Putamen (tissue), 1 donor: ENCODE measurements at places on chromosomes 16 and 17.

DNA sequence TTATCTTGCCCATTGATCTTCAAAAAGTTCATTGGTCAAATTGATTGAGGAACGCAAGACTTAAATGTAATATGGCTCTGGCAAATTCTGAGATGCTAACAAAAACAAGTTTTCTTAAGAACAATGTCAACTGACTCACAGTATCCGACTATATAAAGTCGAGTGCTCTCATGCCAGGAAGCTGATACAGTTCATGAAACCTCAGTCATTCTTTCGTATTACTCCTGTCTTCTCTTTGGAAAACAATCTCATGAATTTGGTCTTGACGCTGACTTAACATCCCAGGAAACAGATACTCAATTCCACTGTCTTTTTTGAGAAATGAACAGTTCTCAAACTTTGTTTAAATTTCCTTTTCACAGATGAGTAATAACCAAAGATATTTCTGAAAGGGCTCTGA lies 704.9 kb downstream of the MAF start:
- no peak for DNase-seq

DNA sequence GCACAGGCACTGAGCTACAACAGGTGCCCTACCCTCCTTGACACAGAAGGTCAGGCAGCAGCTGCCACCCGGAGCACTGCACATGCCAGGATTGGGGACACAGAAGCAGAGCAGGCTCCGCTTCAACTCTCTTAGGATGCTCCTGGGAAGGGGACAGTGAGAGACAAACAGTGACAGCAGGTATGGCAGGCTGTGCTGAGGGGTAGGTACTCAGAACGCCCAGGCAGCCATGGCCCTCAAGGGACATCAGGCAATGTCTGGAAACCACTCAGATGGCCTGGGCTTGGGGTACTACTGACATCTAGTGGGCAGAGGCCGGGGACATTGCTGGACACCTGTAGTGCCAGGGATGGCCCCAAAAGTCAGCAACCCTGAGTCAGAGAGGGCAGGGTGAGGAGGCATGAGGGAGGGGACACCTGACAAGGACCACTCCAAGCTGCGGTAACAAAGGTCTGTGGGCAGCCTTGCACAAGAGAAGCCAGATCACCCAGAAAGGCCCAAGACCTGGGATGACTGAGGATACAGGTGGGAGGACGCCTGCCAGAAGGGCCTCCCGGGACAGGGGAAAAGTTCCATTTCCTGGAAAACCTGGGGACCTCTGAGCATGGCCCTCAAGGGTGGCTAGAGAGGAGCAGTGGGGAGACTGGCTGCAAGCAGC lies 21.2 kb downstream of the PEMT start:
- DNase-seq = no peak

DNA sequence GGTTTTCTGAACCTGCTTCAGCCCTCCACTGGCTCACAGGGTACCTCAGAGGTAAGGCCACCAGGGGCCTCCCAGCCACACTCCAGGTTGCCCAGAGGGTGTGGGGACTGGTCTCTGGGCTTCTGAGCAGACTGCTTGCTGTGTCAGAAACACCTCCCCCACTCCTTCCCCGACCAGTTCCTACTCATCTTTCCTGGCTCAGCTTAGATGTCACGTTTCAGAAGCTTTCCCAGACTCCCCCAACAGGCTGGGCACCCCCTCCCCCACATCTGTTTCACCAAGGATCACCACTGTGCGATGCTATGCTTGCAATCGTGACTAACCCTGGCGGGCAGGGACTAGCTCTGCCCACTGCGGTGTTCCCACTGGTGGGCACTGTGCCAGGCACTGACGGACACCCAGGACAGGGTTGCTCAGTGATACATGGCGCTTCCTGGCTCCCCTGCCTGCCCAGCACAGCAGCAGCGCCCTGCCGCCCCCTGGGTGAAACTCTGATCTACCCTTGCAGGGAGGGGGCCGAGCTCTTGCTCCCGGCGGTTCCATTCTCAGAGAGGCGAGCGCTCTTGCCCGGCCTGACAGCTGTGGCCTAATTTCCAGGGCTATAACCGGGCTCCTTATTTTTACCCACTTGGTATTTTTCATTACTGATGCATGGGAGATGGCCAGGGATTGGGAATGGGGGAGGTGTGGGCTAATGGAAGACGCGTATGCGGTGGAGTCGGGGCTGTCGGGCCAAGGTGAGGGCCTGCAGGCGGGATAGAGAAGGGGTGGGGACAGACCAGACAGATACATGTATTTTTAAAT lies 29.4 kb upstream of the MTSS2 start:
- no peak for DNase-seq

GRCh38 chr17:39508987-39509386 lies 47.7 kb downstream of the CDK12 start:
- DNase-seq = no peak

DNA sequence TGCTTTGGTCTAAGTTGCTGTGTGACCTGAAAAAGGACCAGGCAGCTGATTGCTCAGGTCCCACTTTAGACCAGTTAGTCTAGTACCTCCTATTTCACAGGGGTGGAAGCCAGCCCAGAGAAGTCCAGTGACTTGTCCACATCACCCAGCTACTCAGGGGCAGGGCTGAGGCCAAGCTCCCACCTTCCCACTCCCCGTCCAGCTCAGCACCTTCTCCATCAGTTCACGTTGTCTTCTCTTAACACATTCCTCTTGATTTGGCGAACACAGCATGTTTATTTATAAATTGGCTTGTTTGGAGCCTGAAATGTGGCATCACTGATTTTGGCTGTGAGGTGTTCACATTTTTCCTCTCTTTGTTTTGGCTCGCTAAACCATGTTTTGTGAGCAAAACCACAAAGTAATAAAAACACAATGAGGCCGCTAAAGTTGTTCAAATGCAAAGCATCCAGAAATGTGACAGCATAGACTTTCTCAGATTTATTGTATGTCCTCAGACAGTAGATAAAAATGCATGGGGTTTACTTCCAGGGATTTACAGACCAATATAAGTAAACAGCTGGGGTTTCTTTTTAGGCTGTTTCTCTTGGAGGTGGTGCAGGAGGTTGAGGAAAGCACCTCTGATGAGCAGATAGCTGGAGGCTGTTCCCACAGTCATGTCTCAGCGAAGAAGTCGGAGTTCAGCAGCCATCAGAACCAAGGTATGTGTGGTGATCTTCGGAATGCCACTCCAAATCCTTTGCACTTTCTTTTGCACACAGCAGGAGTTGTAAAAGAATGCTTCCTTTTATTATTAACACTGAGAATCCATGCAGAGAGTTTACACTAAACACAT lies 88.4 kb downstream of the PLXDC1 start:
- DNase-seq = no peak

GRCh38 chr16:66660422-66661209 lies 35.9 kb downstream of the CMTM4 start:
- DNase-seq = peak; percentile 63

DNA sequence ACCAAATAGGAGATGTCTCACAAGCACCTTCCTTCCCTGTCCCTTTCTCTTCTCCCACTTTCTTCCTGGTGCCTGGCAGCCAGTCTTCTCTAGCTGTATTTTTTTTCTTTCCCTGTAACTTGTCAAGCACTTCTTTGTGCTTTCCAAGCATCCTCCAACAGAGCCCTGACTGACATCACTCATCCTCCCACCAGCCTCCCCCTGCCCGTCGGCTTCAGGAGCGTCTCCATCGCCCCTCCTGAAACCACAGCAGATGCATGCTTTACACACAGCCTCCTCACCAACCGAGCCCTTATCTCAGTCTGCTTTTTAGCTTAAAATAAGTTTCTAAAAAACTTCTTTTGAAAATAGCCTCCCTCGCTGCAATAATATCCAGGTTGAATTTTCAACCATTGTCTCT lies 268.7 kb upstream of the CDH5 start:
- peak; percentile 20 for DNase-seq

DNA sequence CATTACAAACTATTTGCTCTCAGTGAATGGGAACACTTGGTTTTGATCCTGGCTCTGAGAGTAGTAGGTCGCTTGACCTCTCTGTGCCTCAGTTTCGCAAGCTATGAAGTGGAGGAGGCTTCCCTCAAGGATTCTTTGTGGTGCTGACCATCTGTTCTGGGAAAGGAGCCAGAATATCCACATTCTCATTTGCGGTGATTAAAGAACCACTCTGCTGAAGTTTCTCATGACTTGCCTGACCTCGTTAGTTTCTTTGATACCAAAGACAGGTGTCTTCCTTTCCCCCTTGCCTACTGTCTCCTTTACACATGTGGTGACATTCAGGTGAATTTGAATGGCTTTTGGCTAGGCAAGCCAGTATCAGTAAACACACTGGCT lies 116.0 kb downstream of the SNX29 start:
- no peak for DNase-seq

GRCh38 chr16:23148513-23149266 lies 562 bp downstream of the USP31 start:
- peak; percentile 58 for DNase-seq

DNA sequence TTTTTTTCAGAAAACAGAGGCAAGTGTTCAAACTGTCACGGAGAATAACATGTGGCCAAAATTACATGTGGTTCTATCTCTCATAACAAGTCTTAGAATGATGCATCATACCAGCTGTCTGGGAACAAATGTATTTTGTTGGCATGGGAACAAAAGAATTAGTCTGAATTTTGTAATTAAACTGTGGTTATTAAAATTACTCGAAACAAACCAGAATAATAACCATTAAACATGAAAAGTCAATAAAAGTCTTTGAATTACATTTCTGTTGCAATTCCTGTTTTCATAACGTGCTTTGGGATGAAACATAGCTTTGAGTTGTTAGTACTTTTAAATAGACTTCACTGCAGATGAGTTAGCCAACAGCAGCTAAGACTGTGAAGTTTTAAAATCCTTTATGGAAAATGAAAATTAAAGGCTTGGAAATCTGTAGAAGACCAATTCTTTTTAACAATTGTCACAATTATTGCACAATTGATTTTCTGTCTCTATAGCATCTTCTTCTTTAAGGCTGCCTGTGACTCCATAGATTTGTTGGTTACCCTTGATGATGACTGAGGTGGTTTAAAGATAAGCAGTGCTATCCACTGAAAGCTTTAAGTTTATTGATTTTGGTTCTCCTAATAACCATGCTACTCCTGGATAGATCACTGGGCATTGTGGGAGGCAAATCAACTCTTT lies 117.9 kb upstream of the AXIN2 start:
- DNase-seq = no peak

DNA sequence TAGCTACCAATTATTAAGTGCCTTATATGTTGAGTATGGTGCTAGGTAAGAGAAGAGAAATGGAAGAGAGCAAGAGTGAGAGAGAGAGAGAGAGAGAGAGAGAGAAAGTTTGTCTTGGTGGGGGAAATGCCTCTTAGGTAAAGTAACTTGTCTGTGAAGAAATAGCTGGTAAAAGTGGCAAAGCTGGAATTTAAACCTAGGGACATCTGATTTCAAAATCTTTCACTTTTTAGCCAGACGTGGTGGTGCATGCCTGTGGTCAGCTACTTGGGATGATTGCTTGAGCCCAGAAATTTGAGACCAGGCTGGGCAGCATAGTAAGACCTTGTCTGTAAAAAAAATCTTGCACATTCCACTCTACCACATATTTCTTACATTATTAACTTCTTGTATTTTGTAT lies 23.0 kb upstream of the CDR2 start:
- no peak for DNase-seq

- DNase-seq = no peak
Observed at GRCh38 chr16:50523710-50524109, 24.5 kb upstream of the NKD1 start.
